ENCODE measurements at places on chromosomes 5 and 9.

GRCh38 chr5:135708481-135709207 is 125.8 kb upstream of the SLC25A48 start:
- DNase-seq, result no peak

GRCh38 chr9:93864032-93864431 is 91.1 kb downstream of the BARX1 start:
- no peak for DNase-seq

GRCh38 chr5:139335811-139336210 is 5.8 kb upstream of the PAIP2 start:
- no peak for DNase-seq

- no peak for DNase-seq
Measured at GRCh38 chr9:14346811-14347405, 33.0 kb upstream of the NFIB start.

- DNase-seq, result no peak
Measured at GRCh38 chr9:136926154-136926704, 18.3 kb downstream of the FBXW5 start.

- DNase-seq, result no peak
Measured at GRCh38 chr5:150774145-150774544, 4.4 kb upstream of the SMIM3 start.

DNA sequence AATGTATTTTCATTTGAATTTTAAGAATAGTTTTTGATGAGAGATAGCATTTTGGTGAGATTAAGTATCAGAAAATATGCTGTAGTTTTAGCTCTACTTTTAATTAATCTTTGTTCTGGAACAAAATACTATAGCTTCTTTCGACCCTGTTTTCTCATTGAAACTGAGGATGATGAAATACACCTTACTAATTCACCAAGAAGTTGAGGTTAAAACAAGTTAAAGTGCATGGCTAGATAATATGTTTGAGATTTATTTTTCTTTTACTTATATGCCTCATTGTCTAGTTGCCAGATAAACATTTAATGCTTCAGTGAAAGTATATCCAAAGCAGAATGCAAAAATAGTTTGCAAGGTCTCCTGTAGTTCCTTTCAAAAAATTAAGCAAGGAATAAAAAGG is 140.1 kb upstream of the KCNN2 start:
- no peak for DNase-seq

GRCh38 chr5:58317808-58318207 is 142.1 kb downstream of the PLK2 start:
- no peak for DNase-seq

GRCh38 chr5:157602505-157602904 is 26.9 kb upstream of the ADAM19 start:
- no peak for DNase-seq

DNA sequence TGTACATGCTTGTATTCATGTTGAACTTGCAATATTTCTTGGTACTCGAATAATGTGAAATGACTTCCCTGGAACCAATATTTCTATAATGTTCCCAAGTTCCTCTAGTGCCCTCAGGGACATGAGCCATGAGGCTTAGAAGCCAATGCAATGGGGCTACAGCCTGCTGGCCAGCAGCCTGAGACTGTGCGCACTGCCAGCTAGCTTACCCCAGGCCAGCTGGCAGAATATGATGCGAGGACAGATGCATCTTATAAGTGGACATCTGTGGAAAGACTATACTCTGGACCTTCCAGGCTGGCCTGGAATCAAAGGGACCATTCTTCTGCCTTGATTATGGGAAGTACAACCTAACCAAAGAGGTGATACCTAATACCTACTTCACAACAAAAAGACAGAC is 1862.0 kb upstream of the ACO1 start:
- DNase-seq, result no peak

DNA sequence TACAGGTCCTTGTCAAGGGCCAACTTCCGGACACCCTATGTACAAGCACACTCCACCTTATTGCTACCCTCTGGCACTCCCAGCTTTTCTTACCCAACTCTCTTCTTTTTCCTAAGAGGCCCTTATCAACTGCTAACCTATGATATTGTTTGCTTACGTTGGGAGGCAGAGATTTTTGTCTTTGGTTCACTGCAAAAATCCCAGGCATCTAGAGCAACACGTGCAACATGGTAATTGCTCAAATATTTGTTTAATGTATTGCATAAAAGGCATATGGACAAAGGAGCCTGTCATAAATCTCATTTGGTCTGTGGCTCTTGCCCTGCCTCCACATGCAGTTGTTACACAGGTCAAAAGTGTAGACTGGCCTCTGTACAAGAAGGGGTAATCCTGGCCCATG is 35.8 kb upstream of the ATP10B start:
- no peak for DNase-seq

DNA sequence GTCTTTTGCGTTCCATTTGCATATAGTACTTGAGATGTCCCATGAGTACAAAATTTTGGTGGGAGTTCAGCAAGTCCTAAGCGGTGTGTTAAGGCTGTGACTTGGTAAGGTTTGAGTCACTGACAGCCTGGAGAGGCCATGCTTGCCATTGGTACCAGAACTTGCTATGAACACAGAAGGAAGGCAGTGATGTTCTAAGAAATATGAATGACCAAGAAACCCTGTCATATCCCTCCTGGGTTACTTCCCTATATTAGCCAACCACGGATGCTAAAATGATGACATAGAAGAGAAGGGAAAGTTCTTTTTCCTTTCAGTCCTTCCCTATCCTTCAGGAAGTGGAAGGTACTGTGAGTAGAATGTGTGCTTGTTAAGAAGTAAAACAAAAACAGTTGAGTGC is 136.7 kb downstream of the GCNT1 start:
- no peak for DNase-seq

DNA sequence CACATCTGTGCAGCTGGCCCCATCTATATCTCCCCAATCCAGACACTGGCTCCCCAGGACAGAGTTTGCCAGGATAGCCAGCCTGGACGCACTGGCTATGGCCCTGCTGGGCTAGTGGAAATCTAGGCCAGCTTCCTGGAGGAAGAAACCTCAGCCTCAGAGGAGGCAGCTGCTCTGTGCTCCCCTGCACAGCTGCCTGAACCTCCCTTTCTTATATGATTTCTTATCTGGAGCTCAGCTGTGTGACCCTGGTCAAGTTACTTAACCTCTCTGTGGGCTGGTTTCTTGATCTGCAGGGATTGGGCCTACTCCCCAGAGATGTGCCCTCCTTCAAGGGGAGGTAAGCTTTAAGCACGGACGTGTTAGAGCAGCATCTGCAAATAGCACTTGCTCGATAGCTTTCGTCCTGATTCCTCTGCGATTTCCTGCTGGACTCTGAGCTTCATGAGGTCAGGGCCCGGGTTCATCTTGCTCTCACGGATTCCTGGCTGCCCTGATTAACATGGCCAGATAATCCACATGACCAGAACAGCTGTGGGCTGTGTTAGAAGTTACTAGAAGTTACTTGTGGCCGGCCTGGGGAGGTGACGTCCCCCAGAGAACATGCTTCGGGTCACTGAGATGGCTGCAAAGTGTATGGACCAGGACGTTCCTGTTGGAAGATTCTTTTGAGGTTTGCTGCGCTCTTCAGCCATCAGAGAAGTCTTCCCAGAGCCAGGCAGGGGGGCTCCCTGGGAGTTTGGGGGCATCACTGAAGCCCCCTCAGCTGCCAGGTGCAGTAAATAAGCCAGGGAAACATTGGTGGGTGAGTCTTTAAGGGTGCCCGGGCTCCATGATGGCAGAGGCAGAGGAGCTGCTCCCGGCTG is 14.5 kb downstream of the C9orf50 start:
- DNase-seq, result no peak

DNA sequence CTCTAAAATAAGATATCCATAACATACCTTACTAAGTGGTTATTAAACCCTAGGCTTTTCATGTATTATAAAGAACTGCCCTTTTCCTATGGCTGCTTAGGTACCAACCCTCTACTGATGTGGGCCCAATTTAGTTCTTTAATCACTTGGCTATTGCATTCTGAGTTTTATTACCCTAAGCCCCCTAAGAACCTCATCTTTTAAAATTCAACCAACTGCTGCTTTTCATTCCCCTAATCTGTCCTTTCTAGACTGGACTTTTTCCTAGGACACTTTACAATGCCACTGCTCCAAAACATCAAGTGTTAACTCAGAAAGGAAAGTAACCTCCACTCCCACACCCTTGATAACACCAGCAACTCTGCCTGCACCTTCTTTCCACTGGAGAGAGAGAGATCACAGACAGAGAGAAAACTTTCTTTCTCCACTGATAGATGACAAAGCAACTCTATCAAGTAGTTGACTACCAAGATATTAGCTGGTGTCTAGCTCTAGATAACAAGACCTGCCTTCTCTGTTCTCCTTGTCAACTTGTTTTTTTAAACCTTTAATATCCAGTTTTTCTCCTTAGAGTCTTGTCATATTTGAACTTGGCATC is 27.3 kb downstream of the ELL2 start:
- no peak for DNase-seq

DNA sequence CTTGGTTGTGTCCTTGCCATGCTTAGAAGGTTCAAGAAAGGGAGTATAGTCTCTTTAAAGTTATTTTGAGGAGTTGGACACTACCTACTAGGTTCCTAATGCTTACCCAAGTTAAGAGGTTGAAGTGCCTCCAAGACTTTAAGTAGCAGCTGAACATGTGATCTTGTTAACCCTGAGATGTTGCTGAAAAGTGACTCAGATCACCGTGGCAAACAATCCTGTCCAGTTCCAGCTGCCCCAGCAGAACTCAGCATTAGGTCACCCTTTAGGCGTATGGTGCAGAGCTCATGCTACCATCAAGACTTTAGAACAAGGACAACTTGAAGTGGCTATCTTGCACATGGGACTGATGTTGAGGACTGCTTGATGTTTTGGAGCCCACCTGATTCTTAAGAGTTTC is 22.5 kb downstream of the ZNF462 start:
- no peak for DNase-seq

GRCh38 chr9:116646661-116647514 is 40.2 kb upstream of the TRIM32 start:
- DNase-seq, result no peak

DNA sequence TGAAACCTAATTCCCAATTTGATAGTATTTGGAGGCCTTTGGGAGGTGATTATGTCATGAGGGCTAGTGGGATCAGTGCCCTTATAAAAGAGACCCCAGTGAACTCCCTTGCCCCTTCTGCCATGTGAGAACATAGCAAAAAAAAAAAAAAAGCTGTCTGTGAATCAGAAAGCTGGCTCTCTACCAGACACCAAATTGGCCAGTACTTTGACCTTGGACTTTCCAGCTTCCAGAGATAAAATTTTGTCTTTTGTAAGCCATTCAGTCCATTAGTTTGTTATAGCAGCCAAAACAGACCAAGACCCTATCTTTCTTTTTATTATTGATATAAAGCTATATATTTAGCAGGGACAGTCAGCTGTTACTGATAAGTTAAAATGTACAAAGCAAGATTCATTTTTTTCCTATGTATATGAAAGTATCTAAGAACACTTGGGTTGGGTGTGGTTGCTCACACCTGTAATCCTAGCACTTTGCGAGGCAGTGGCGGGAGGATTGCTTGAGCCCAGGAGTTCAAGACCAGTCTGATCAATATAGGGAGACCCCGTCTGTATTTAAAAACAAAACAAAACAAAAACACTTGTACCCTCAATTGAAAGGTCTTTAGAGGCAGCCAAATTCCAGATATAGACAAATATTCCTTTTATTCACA is 8.1 kb upstream of the C5orf24 start:
- no peak for DNase-seq

DNA sequence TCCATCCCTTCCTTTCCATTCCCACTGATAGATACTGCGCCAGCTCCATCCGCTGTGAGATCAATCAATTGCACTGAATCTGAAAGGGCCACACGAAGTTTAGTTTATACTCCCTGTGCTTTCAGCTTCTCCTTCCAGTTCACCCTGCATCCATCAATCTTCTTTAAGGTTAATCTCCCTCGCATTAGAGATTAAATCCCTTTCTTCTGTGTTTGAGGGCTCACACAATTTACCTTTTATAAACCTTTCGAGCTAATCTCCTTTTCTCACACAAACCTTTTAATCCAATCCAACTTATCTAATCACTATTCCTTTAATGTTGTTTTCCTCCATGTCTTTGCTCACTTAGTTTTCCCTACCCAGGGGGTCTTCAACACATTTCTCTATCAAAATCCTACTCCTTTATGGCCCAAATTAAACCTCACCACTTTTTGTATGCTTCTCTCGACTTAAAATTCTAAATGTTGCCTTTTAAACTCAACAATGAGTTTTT is 64.6 kb upstream of the HAPLN1 start:
- DNase-seq, result no peak

- no peak for DNase-seq
Measured at GRCh38 chr5:53262348-53262970, 152.9 kb upstream of the MOCS2 start.

- no peak for DNase-seq
Measured at GRCh38 chr9:129776566-129776937, 23.7 kb upstream of the PTGES start.

- no peak for DNase-seq
Measured at GRCh38 chr5:4013106-4013898, 417.7 kb downstream of the IRX1 start.

- no peak for DNase-seq
Measured at GRCh38 chr5:133877351-133878235, 90.8 kb downstream of the C5orf15 start.

- no peak for DNase-seq
Measured at GRCh38 chr5:19408149-19408548, 579.9 kb downstream of the CDH18 start.

- DNase-seq, result peak; percentile 73
Measured at GRCh38 chr5:141412854-141413539, at the start of gene PCDHGA10. PCDHGA10 (plus strand) TSS chr5:141412987; CDS start chr5:141413176, 189 bp downstream.

All from GM10248 (cell line).